ENCODE measurements at places on chromosomes 16 and 17.

- no peak for DNase-seq
Observed at GRCh38 chr17:38910325-38910724, 15.1 kb upstream of the LASP1NB start.

GRCh38 chr17:79210638-79211037 lies 136.0 kb downstream of the ENGASE start:
- DNase-seq = no peak

- no peak for DNase-seq
Observed at GRCh38 chr17:8806253-8806925, 7.2 kb upstream of the MFSD6L start.

- DNase-seq = peak; percentile 78
Observed at GRCh38 chr17:36602924-36603384, 1.6 kb downstream of the MRM1 start.

DNA sequence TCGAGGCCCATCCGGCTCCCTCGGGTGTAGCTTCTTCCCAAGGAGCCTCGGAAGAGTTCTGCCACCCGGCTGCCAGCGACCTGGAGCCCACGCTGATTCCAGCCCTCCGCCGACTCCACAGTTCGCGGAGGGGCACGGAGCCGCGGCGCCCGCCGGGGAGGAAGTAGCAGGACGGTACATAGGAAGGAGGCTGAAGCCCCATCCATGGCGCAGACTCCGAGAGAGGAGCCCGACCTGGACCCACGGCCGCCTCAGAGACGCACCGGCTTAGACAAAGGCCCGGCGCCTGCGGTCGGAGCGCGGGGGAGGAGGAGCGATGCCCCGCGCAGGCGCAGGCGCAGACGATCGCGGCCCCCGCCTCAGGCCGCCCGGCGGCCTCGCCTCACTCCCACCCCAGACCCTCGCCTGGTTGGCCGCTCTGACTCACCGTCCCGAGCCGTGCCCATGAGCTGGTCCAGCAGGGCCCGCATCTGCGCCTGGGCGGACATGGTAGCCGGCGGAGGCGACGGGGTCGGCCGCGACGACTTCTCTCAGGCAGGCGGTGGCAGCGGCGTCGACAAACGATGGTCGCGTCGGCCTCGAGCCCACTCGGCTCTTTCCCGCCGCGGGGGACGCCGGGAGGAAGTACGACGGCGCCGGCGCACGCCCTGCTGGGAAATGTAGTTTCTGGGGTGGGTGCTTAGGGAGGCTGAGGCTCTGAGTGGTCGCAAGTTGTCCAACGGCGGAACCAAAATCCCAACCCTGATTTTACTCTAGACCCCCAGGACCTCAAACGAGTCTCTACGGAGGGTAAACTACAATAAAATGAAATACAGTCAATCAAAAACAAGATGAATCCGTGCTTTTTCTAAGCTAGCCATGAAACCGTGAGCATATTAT lies at the start of gene LUC7L:
Gene LUC7L, minus strand, starts transcription at position 598 of the 879 bp plus-strand sequence. Its CDS starts 110 bp downstream, at position 488.
- peak; percentile 94 for DNase-seq

- no peak for DNase-seq
Observed at GRCh38 chr16:48057048-48057447, 98.7 kb downstream of the ABCC12 start.

- DNase-seq = peak; percentile 81
Observed at GRCh38 chr17:44911133-44912001, 3.9 kb downstream of the GFAP start.

GRCh38 chr16:35823342-35823741 lies 2363.9 kb downstream of the TP53TG3F start:
- no peak for DNase-seq

GRCh38 chr17:46732754-46733398 lies 85.6 kb downstream of the WNT3 start:
- no peak for DNase-seq

GRCh38 chr17:17950806-17951205 lies 21.4 kb downstream of the TOM1L2 start:
- DNase-seq = no peak

DNA sequence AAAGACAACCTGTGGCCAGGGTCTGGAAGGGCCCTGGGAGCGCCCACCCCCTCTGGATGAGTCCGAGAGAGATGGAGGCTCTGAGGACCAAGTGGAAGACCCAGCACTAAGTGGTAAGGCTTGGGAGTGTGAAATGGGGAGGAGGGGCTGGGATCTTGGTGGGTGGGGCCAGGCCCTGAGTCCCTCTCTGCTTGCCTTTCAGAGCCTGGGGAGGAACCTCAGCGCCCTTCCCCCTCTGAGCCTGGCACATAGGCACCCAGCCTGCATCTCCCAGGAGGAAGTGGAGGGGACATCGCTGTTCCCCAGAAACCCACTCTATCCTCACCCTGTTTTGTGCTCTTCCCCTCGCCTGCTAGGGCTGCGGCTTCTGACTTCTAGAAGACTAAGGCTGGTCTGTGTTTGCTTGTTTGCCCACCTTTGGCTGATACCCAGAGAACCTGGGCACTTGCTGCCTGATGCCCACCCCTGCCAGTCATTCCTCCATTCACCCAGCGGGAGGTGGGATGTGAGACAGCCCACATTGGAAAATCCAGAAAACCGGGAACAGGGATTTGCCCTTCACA lies 1.2 kb upstream of the STARD3 start:
- DNase-seq = no peak

- DNase-seq = no peak
Observed at GRCh38 chr17:49498029-49498615, 3.0 kb downstream of the NGFR start.

DNA sequence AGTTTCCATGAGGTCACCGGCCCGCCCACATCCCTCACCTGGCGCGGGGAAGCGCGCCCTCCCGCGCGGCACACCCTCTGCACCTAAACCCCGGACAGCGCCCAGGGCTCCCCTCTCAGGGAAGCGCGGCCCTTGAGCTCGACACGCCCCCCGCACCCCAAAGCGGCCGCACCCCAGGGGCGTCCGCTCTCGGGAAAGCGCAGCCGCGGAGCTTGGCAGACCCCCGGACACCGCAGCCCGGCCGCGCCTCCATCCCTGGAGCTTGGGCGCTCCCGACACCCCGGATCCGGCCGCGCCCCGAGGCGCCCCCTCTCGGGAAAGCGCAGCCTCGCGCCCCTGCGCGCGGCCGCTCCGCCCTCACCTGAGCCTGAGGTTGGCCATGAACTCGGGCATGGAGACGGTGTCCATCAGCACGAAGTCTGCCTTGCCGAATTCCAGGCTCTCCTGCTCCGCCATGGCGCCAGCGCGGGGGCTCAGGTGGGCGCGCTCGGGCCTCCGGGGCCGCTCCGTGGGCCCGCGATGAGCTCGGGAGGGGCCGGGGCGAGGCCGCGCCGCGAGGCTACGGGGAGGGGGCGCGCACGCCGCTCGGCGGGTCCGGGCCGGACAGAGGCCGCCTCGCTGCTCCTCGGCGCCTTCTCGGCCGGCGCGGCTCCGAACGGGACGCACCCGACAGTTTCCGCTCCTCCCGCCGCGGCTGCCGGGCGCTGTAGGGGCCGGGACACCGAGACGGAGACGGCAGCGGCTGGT lies at the start of gene MYO1D:
Gene MYO1D, minus strand, starts transcription at position 708 of the 747 bp plus-strand sequence. Its CDS starts 252 bp downstream, at position 456.
- DNase-seq = peak; percentile 40

- no peak for DNase-seq
Observed at GRCh38 chr16:2814551-2815298, 2.3 kb upstream of the PRSS21 start.

- DNase-seq = no peak
Observed at GRCh38 chr16:4609200-4610010, 5.3 kb downstream of the UBALD1 start.

DNA sequence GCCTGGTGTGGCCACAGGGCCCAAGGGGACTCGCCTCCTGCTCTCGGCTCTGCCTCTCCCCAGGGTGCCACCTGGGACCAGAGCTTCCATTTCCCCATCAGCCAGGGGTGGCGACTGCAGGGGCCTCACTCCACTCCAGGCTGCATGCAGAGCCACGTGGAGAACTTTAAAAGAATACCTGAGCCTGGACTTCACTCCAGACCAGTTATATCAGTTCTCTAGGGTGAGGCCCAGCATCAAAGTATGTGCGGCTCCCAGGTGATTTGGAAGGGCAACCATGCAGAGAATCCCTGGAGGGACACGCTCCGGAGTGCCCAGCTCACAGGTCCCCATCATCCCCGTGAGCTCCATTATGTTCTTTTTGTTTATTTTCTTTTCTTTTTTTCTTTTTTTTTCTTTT lies 39.8 kb downstream of the KIAA0513 start:
- DNase-seq = no peak

DNA sequence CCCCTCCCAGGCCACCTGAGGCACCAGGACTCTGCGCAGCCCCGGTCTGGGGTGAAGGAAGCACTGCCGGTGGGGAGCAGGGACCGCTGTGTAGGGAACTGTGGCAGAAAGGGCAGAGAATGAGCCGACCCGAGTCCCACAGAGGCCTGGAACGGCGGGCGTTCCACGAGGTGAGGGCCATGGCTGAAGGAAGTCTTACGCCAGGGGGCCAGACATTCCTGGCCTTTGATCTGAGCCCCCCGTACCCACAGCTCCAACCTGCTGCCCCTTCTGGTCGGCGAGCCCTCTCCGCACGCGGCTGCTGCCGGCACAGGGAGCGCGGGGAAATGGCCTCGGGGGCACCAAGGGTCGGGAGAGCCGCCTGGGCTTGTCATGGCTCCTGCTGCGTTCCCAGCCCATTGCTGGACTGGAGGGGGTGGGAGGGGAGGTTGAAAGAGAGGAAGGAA lies 1.4 kb upstream of the WNT3 start:
- DNase-seq = no peak

DNA sequence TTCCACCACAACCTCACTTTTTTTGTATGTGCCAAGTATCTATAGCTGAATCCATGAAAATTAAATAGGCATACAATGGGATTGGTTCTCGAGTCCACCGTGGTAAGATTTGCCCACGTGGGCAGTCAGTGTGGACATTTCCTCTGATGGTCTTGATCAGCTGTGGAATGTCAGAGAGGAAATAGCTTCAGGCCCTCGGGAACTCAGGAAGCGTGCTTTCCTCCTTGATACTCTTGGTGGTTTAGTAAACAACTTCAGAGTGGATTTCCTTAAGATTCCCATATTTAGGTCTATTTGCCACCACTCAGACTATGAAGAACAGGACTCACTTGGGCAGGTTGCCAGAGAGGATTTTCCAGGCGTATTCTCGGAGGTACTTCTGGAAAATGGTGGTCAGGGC lies 152.5 kb downstream of the VPS53 start:
- DNase-seq = no peak

- DNase-seq = no peak
Observed at GRCh38 chr16:51163366-51163765, 12.3 kb upstream of the SALL1 start.

DNA sequence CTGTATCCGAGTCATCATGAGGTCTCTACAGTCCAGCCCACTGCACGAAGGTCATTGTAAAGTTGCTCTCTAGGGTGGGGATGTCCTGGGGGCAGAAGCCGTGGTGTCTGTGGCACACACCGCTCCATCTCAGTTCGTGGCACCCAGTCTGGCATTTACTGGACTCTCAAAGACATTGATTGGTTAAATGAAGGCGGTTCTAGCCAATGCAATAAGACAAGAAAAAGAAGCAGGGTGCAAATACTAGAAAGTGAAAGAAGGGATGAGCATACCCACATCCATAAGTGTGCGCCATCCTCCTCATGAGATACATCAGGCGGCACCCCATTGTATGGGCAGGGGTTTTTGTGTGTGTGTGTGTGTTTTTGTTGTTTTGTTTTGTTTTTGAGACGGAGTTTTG lies 10.7 kb upstream of the ATP2A3 start:
- no peak for DNase-seq

- DNase-seq = no peak
Observed at GRCh38 chr17:39243155-39243554, 17.4 kb upstream of the STAC2 start.

GRCh38 chr17:69969897-69970296 lies 105.1 kb upstream of the KCNJ16 start:
- DNase-seq = no peak

DNA sequence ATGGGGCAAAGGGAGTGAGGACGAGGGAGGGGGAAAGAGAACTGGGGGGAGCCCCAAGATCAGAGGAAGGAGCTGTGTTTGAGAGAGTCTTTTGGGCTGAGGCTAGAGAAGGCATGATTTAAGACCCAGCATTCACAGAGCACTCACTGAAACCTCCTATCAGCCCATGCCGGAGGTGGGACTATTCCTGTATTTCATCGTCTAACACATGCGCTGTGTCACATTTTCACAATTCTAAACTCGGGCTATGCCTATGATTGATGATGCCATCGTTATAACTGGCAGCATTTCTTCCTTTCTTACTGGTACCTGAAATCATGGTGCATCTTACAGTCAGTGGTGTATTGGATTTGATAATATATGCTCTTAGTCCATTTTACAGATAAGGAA lies 3.5 kb downstream of the FAM171A2 start:
- DNase-seq = no peak

GRCh38 chr17:14505606-14506005 lies 204.7 kb downstream of the HS3ST3B1 start:
- DNase-seq = no peak

- no peak for DNase-seq
Observed at GRCh38 chr16:60905811-60906210, 1130.4 kb downstream of the CDH8 start.

DNA sequence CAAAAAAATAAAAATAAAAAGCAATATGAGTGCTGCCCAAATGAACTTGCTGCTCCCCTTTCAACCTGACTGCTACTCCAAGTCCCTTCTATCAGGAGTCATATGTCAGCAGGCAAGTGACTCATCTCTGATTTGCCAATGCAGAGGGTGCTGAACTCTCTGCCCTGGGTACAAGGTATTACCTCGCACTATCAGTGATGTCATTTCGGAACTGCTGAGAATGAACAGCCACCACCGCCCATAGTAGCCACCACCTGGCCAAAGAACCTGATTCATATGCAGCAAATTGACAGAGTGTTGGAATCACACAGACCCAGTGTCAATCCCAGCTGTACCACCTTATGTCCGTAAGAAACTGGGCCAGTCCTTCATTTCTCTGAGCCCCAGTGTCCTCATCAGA lies 31.2 kb downstream of the LYRM9 start:
- DNase-seq = no peak

GRCh38 chr16:5438591-5438990 lies 341.0 kb upstream of the EEF2KMT start:
- no peak for DNase-seq

DNA sequence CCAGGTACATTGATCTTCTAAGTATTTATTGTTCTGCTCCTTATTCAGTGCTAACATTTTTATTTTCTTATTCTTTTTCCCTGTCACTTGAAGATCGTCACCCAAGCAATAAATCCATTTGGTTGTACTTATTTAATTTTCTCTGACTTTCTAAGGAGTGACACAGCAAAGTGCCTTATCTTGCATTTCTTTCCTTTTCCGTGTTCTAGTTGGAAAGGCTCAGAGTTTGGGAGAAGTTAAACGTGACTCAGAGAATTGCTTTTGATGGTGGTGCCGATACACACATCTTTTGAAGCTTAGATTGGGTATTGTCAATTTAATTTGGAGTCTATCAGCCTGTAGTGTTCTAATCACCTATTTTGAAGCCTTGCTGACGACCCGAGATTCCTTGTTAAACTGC lies 72.0 kb downstream of the PITPNC1 start:
- no peak for DNase-seq

Measured in hepatic stellate cell (primary cell).